Stimulated activated CD4-positive, alpha-beta T cell treated with anti-CD3 and anti-CD28 coated beads, Interleukin-1b, Interleukin-23, amount 100 ng/mL, for 1 hour (primary cell): ENCODE measurements at places on chromosomes 6 and 20.

DNA sequence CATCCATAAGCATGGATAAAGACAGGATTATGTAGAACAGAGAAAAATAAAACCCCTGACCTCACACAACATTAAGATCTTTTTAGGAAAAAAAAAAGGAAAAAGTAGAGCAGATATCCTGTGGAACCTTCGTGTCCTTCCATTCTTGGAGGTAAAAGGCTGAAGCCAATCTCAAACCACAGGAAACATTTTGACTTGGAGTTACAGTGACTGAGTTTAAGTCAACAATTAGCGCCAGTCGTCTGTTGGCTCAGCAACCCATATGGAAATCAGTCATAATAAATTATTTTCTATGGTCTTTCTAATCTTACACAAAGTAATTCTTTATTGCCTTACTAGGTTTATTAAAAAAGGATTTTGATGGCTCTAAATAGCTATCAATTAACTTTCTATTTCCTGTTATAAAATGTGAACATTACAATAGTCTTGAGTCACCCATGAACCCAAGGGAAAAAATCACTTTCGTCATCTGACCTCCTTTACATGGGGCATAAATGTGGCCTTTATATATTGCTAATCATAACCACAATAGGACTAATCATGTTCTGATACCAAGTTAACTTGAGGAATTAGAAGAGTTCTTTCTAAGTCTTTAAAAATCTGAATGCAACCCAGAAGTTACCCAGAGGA lies 592.9 kb downstream of the TFAP2B start:
- DNase-seq: no peak

GRCh38 chr20:59300333-59301081 lies at the start of gene EDN3:
EDN3 (plus strand) TSS chr20:59300611; CDS start chr20:59300813, 202 bp downstream.
- no peak for DNase-seq

- no peak for DNase-seq
Measured at GRCh38 chr6:140256248-140256647, 881.8 kb upstream of the CITED2 start.

DNA sequence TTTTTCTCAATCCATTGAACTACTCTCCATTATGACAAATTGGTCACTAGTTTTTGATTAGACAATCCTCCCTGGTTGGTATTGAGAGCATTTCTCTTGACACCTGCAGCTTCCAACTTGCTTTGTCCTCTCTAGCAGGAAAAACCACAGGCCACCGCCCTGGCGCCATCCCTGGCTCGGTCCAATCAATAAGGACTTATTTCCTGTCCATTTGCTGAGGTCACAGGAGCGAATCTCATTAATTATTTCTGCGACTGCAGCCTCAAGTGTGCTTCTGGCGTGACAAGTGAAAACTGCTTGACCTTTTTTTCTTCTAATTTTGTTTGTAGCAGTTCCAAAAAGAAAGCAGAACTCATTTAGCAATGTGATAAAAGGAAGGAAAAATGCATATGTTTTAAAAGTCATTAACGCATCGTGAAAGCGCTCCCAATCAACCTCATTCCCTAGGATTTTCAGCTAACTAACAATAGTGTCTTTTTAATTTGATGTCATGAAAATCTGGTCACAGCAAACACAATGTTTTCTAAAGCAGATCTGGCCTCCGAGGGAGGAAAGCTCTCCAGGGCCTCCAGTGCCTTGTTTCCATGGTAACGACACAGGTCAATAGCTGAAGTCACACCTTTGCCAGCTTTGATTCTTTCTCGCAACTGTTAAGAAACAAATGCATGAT lies 39.0 kb upstream of the BEND3 start:
- no peak for DNase-seq

GRCh38 chr6:33599413-33599938 lies 19.4 kb upstream of the BAK1 start:
- DNase-seq: no peak

DNA sequence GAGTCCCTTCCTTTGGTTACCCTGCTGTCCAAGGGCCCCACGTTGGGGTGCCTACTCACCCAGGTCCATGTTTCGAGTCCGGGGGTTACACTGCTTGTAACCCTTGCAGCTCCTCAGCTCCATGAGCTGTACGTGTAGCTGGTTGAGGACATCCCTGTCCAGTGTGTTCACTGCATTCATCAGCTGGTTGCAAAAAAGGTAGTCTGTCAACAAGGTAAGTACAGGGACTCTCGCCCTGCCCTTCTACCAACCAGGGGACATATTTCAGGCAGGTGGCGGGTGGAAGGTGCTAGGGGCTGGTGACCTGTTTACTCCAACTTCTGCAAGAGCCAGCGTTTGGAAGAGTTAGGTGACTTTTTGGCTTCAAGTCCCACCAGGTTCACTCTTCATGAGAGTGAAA lies 123.6 kb downstream of the SULF2 start:
- DNase-seq: no peak

GRCh38 chr6:12393100-12393499 lies 102.9 kb downstream of the EDN1 start:
- no peak for DNase-seq

DNA sequence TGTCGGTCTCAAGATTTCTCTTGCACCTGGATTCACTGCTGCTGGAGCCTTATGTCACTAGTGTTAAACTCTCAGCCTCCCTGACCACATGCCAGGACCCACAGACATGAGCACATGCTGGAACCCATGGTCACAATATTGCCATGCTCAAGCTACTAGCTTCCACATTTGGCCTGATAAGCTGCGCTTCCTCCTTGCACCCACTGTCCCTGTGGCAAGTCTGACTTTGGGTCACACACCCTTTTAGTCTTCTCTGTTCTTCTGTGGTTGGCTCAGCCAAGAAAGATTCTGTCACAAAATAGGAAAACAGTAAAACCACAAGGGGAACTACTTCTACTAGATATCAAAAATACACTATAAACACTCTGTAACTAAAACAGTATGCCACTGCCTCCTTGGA lies 68.9 kb upstream of the HDAC2 start:
- no peak for DNase-seq
